Stimulated activated CD8-positive, alpha-beta memory T cell treated with anti-CD3 and anti-CD28 coated beads, Interleukin-15, amount 100 ng/mL, for 4 hours (primary cell): ENCODE measurements at places on chromosomes 12 and 14.
A peak's percentile ranks its signal among the peaks of the same experiment; 100 is the strongest.

- DNase-seq: no peak
Measured at GRCh38 chr12:104057771-104058197, 6.5 kb upstream of the HCFC2 start.

DNA sequence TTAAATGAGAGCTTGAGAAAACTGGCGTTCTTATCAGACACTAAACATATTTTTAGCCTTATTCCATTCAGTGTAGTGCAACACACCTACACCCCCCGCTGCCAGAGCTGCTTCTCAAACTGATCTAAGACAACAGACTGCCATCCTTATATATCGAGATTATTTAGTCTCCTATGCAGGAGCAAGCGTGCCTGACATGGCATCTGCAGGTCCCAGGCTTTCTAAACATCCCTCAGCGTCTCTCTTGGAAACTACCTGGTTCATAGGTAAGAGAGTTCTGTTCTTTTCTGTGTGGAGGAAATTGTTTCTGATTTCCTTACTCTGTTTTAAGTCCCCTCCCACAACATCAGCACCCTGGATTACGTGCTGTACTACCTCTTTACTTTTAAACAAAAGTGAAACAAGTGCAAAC is 117.1 kb upstream of the PTPRB start:
- no peak for DNase-seq

GRCh38 chr14:92610849-92611271 is 97.3 kb downstream of the RIN3 start:
- no peak for DNase-seq

GRCh38 chr12:13628067-13628466 is 353.3 kb downstream of the GRIN2B start:
- no peak for DNase-seq

GRCh38 chr12:47709237-47709636 is 3.4 kb upstream of the RPAP3 start:
- no peak for DNase-seq

GRCh38 chr12:19757317-19757877 is 318.1 kb downstream of the AEBP2 start:
- DNase-seq: no peak

DNA sequence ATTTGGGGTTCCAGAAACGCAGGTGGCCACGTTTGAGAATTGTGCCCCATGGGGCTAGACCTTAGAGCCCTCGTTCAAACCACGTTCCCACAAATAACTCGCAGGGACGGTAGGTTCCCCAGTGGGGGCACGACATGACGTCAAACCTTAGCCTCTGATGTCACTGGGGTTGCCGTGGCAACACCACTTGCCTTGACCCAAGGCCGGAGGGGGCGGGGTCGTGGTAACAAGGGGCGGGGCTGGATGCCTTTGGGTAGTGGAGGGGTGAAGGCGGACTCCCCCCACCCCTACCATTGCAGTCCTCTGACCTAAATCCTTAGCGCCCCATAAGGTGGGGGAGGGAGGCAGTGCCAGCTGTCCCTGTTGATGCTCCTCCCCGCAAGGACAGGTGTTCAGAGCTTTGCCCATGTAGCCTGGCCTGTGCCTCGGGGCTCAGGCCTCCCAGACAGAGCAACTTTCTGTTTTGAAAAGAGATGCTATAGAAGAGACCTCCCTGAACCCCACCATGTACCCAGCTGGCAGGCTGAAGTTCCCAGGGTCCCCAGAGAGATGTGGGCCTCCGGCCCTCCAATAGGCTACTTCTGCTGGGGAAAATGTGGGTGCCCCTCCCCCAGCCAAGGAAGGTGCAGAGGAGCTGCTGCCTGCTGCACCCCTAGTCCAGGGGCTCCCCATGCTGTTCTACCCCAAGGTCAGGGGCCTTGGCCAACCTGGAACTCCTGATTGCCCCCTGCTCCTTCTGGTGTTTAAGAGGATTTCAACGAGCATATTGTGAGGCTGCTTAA is 1.9 kb downstream of the FAM222A start:
- no peak for DNase-seq

- no peak for DNase-seq
Measured at GRCh38 chr12:20368114-20368650, at the start of gene PDE3A. Gene PDE3A (plus strand): TSS chr12:20368537. CDS start chr12:20369285, 748 bp downstream.

GRCh38 chr14:23434488-23435222 is 805 bp downstream of the MYH7 start:
- no peak for DNase-seq

DNA sequence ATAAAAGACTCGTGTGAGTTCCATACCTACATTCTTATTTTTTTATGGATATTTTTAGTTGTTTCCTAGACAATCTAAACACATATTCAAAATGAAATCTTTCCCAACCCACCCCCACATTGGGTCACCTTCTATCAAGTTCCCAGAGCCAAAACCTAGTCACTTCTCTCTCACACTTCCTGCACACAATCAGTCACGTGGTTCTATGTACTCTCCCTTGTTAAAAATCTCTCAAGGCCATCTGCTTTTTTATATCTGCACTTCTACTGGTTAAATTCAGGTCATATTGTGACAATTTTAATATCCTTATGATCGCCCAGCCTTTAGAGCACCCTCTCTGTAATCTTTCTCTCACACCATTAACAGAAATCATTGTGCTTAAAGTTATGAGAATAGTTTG is 175.0 kb upstream of the SYT10 start:
- no peak for DNase-seq

- DNase-seq: no peak
Measured at GRCh38 chr14:22509036-22509709, 79.9 kb downstream of the DAD1 start.

DNA sequence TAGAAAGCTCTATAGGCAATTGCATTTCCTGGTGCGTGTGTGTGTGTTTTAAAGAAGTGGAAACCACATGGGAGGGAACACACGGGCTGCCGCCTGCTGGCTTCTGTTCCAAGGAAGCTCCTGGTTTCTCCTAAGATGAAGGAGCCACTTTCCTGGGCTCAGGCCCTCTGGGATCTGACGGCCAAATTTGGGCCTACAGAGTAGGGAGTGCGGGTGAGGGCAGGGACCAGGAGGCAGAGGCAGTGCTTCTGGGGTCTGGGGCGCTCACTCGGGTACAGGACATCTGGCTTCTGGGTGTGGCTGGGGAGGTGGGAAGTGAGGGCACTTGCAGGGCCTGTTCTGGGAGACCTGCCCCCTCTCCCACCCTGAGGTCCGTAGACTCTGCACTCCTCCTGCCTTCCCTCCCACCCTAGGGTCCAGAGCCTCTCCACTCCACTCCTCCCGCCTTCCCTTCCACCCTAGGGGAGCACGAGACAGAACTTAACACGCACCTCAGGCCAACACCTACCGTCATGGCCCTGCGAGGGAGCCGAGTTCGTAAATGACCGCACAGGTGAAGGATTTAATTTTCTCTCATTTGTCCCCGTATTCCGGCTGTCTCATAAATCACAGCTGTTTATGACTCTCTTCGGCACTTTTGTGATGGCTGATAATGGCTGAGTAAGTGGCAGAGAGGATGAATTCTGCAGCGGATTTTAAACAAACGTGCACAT is 127.7 kb downstream of the KIF26A start:
- no peak for DNase-seq

DNA sequence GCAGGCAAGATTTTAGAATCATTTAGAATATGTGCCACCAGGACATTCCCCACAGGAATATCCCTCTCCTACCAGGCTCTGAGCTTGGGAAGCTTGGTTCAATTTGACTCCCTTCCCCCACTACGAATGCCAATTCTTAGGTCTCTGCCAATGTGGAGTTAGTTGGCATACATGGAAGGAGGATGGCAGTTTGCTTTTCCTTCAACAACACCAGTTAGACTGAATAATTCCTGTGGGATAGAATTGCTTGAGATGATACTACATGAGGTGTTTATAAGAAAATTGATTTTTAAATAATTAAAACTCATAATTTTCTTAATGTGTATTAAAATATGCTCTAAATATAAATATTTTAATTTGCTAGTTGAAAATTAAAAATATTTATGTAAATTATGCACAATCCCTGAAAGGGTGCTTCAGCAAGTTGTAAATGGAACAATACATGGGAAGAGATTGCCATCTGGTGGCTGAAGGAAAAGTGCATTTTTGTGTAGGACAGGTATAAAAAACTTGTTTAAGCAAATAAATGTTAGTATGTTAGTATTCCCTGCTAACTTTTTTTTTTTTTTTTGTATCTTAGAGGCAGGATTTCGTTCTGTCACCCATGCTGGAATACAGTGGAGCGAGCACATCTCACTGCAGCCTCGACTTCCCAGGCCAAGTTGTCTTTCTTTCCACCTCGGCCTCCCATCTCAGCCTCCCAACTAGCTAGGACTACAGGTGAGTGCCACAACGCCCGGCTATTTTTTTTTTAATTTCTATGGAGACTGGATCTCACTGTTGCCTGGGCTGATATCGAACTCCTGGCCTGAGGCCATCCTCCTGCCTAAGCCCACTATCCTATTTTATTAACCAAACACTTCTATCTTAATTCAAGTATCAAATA is 25.8 kb upstream of the STRAP start:
- DNase-seq: no peak

- no peak for DNase-seq
Measured at GRCh38 chr12:114726092-114726710, 42.2 kb upstream of the TBX3 start.

DNA sequence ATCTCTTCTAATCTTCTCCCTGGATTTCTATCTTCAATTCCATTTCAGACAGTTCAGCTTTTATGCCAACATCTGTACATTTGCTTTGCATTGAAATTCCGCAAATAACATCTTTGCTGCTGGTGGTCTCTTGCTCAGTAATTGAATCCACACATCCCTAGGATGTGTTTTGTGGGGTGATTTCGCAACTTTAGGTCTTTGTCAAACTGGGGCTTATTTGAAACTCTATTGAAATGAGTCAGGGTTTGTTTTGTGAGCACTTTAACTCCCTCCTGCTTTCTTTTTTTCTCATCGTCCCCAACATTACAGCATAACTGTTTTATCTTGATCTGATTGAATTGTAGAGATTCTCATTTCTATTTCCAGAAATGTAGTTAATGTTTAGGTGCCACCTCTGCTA is 404.3 kb downstream of the NPAS3 start:
- DNase-seq: no peak

- no peak for DNase-seq
Measured at GRCh38 chr12:117649796-117650195, 288.4 kb upstream of the NOS1 start.

- no peak for DNase-seq
Measured at GRCh38 chr12:115387467-115387901, 703.5 kb upstream of the TBX3 start.

- no peak for DNase-seq
Measured at GRCh38 chr12:52774629-52775250, 2.4 kb downstream of the KRT76 start.

DNA sequence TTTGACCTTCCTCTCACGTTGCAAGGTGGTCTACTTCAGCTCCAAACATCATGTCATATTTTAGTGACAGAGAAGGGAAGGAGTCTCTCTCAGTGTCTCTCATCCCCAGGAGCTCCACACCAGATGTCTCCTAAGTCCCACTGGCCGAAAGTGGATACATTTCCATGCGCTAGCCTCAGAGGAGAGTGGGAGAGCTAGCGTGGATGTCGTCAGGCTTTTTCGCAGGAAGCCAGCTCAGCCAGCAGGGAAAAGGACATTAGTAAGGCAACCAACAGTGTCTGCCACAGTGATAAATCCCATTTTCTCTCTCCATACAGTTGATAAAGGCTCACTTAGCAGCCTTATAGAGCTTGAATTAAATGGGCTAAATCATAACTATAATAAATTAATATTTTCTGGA is 155.7 kb downstream of the PELI2 start:
- DNase-seq: no peak

GRCh38 chr12:12488823-12489550 is 73.7 kb downstream of the DUSP16 start:
- no peak for DNase-seq

GRCh38 chr14:106694638-106695393 is 1168.4 kb downstream of the TMEM121 start:
- peak; percentile 32 for DNase-seq

DNA sequence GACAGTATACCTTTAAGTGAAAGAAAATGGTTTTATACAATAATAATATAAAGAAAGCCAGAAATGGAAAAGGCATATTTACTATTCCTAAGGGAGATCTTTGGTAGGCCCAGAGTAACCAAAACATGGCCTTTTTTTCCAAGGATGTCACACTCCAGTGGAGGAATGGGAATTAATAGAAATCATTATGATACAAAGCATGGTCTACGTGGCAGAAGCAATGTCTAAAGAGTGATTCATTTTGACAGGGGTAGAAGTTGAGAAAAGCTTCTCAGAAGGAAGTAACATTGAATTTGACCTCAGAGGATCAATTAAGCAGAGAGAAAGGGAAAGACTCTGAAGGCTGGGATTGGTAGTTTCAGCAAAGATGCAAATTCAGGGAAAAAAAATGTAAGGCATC is 208.6 kb downstream of the BTG1 start:
- no peak for DNase-seq

DNA sequence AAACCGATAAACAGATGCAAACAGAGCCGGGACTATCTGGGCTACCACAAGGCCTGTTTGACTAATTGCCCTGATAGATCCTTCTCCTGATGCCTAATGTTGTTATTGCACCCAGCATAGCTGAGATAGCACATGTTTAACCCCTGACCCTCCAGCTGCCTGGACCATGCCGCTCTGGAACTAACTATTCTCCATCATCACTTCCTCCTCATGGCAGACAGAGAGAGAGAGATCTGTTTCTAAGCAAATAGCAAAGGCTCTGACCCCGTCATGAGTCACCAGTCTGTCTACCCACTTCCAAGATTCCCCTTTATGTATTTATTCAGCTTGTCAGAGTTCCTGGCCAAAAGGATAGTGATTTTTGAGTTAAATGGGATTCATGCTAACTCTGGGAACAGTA is 58.2 kb upstream of the FLRT2 start:
- no peak for DNase-seq

- DNase-seq: no peak
Measured at GRCh38 chr14:59032826-59033225, 155.6 kb upstream of the DAAM1 start.

GRCh38 chr12:3828888-3829287 is 44.3 kb downstream of the PARP11 start:
- no peak for DNase-seq

- DNase-seq: no peak
Measured at GRCh38 chr12:3671330-3672112, 81.4 kb downstream of the CRACR2A start.

DNA sequence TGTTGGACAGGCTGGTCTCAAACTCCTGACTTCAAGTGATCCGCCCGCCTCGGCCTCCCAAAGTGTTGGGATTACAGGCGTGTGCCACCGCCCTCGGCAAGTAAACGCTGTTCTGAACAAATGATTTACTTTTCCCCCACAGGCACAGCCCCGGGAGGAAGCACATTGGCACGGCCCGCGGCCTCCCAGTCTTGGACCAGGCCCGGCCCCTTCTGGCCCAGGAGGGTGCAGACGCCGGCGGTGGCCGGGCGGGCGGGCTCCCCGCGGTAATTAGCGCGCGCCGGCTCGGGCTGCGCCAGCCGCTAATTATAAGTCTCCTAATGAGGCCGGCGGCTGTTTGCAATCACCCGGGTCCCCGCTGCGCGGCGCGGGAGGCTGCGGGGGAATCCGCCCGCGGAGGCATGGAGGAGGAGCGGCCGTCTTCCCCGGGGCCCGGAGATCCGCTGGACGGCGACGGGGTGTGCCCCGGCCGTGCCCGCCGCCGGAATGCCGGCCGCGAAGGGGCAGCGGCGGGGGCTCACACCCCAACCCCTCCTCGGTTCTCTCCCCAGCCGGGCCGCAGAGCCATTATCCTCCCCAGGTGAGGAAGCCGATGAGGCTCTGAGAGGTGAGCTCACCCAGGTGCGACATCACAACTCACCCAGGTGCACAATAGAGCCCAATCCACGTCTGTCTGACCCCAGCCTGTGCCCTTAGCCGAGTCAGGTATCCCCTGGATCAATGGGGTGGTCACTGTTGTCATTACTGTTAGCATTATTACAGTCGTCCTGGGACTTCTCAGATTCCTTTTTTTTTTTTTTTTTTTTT is 3.3 kb upstream of the POP5 start:
- DNase-seq: peak; percentile 17
